HS-5 (cell line): ENCODE measurements at places on chromosomes 4 and X.

GRCh38 chr4:118285931-118286330 lies 66.9 kb downstream of the PRSS12 start:
- no peak for DNase-seq

- DNase-seq, result no peak
These were observed 107.1 kb downstream of the NSUN7 start for GRCh38 chr4:40856840-40857362.

GRCh38 chrX:47231167-47231566 lies 1.6 kb upstream of the USP11 start:
- DNase-seq, result no peak

DNA sequence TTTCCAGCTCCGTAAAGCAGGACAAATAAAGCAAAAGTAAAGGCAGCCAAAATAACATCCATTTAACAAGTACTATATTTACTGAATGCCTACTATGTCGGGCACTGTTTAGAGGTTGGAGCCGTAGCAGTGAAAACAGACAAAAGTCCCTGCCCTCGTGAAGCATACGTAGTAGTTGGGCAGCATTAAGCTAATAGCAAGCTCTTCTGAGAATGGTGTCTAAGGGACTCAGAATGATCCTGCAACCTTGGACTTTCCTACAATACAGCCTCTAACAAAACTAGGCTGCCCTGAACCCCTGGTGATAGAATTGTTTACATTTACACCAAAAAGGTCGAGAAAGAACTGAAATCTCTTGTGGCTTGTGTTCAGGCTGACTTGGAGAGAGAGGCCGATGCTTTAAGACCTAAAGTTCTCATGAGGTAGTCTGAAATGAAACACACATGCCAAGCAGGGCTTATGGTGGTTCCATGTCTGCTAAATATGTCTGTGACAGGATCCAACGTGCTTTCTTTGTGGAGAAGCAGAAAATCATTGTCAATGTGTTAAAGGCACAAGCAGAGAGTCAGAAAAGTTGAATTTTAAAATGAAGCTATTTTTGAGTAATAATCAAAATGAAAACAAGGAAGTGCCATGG lies 898 bp upstream of the PDGFC start:
- no peak for DNase-seq

DNA sequence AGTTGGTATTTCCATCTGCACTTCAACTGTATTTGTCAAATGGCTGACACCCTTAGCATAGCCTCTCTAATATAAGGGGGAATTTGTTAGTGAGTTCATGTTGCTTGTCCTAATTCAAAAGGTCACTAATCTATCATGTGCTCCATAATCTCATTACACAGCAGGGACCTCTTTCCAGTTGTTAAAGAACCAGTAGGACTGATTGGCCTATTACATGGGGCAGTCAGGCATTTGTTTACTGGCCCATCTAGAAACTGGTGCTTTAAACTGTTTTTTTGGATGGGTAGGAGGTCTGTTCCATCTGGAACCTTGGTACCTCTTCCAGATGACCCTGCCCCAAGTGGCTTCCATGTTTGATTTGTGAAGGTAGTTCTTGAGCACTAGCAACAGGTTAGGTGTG lies 11.4 kb downstream of the ANK2 start:
- no peak for DNase-seq

GRCh38 chr4:98610926-98611676 lies 47.3 kb downstream of the TSPAN5 start:
- DNase-seq, result no peak

DNA sequence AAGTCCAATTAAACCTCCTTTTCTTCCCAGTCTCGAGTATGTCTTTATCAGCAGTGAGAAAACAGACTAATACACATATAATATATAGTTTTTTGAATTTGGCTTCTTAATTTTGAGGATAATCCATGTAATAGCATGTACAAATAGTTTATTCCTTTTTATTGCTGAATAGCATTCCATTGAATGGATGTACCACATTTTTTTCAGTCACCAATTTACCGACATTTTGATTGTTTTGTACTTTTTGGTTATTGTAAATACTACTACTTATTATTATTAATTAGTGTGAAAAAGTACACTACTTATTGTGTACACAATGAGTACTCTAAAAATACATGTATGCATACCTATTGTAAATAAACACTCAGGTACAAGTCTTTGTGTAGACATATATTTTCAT lies 42.3 kb upstream of the ANXA10 start:
- no peak for DNase-seq

DNA sequence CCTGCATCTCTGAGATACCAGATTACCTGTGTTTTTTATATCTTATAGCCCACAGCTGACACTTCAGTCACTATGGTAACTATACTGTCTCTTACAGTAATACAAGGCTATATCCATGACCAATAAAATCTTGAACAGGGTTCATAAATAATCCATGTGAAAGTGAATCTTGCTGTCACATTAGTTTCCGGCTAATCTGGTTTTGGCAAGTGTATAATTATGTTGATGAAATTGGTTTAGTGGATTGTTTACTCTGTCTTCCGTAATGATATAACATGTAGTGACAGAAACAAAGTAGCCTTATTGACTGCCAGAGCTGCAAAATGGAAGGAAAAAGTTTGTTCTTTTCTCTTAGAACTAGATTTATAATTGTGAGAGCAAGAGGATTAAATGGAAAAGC lies 686.6 kb upstream of the PABPC4L start:
- DNase-seq, result no peak

DNA sequence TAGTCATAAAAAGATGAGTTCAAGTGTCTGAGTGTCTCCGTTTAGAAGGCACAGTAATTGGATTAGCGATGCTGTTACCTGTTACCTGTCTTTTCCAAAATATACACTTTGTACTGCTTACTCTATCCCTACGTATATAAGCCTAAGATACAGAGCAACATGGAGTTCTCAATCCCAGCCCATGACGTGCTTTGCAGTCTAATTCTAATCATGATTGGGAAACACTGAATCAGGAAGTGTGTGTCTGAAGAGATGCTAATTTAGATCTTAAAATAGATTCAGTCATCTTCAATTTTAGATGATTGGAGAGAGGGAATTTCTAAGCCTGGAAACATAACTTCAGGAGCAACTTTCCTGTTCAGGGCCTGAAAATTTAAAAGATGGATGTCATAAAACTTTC lies 115.1 kb downstream of the PCDH19 start:
- no peak for DNase-seq
